Right lobe of liver (tissue), 6 donors: ENCODE measurements at places on chromosomes 5 and 9. TPM values are rescaled to one million over a fixed set of nuclear protein-coding genes. Genes with fewer than 3 reads are reported as not detected.

- H3K4me3 ChIP-seq = peak overlapping the region; percentile 46
- H3K27ac ChIP-seq = no peak overlapping the region
- no peaks in the 10 kb centered on the region for H3K36me3 ChIP-seq
- peak; percentile 74 for DNase-seq
These were observed 79.0 kb downstream of the TLR4 start for GRCh38 chr9:117782931-117783788.

DNA sequence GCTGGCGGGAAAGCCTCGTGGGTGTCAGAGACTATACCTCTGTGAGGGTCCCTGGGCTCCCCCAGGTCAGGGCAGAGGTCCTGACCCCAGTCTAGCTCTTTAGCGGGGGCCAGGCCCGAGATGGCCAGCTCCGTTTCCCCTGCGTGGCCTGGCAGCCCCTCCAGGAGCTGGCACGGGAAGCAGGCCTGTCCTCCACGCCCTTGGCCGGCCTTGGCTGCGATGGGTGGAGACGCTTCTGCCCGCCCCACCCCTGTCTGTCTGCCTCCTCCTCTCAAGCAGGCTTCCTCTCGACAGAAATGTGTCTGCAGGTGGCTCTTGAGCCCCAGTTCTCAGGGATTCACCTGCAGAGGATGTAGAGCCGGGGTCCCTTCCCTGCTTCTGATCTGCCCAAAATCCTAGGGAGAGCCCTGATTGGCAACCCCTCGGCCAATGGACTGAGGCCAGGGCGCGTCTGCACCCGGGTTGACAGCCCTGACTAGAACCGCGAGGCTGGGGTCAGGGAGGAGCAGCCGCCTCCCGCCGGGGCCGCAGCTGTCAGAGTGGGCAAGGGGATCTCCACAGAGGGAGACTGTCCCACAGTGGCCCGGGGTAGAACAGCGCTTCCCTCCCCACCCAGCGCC is 2.6 kb upstream of the GRIN1 start:
- H3K4me1 ChIP-seq = no peaks in the 10 kb centered on the region
- DNase-seq = no peak
- no peak overlapping the region for H3K4me3 ChIP-seq
- no peaks in the 10 kb centered on the region for H3K36me3 ChIP-seq
- no peak overlapping the region for H3K27ac ChIP-seq
- H3K27me3 ChIP-seq = no peaks in the 10 kb centered on the region

DNA sequence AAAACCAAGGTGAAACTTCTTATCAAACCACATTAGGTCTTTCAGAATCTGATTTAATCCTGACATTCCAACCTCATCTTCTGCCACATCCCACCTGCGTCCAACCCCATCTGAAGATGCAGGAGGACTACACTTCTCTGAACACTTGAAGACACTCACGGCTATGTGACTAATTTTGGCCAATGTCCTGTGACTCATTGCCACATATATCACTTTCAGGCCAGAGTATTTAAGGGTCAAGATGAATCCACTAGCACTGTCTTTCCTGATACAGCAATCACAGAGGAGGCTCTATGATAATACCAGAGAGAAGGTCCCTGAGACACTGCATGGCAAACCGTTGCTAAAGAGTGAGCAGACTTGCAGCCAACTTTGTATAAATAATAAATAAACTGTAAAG is 323.4 kb downstream of the NR2F1-AS1 start:
- H3K36me3 ChIP-seq = no peaks in the 10 kb centered on the region
- H3K27ac ChIP-seq = no peak overlapping the region
- H3K4me1 ChIP-seq = no peaks in the 10 kb centered on the region
- DNase-seq = no peak
- no peaks in the 10 kb centered on the region for H3K27me3 ChIP-seq

- H3K4me1 ChIP-seq = no peaks in the 10 kb centered on the region
- H3K4me3 ChIP-seq = no peak overlapping the region
- no peaks in the 10 kb centered on the region for H3K27me3 ChIP-seq
- H3K27ac ChIP-seq = no peak overlapping the region
These were observed 28.3 kb upstream of the STOM start for GRCh38 chr9:121398374-121398773.

DNA sequence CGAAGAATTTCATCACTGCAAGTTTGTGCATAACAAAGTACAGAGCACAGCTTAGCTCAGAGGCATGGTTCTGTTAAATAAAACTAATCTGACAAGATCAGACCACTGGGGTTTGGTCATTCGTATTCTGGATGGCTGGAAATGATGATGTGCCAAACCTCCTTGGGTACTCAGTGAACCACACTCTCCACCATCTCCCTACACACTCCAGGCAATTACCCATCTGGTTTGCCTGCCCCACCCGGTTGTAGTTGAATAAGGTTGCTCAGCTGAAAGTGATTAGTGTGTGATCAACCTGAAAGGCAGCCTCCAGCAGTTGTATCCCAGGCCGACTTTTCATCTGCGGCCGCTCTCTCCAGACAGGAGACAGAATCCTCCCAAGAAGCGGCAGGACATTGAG is 371.4 kb downstream of the TLE1 start:
- no peak overlapping the region for H3K4me3 ChIP-seq
- no peak overlapping the region for H3K27ac ChIP-seq

DNA sequence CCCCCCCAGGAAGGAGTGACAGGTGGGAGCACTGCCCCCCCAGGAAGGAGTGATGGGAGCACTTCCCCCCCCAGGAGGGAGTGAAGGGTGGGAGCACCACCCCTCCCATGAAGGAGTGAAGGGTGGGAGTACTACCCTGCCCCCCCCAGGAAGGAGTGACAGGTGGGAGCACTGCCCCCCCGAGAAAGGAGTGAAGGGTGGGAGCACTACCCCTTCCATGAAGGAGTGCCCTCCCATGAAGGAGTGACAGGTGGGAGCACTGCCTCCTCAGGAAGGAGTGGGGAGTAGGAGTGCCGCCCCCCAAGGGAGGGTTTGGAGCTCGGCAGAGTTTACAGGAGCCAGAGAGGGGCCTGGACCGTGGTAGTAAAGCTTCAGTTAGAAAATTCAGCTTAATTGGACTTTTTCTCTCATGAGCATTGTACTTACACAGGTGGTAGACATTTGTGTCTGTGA is 100.7 kb downstream of the CACNA1B start:
- no peak overlapping the region for H3K27ac ChIP-seq
- H3K4me1 ChIP-seq = no peaks in the 10 kb centered on the region
- H3K27me3 ChIP-seq = no peaks in the 10 kb centered on the region

DNA sequence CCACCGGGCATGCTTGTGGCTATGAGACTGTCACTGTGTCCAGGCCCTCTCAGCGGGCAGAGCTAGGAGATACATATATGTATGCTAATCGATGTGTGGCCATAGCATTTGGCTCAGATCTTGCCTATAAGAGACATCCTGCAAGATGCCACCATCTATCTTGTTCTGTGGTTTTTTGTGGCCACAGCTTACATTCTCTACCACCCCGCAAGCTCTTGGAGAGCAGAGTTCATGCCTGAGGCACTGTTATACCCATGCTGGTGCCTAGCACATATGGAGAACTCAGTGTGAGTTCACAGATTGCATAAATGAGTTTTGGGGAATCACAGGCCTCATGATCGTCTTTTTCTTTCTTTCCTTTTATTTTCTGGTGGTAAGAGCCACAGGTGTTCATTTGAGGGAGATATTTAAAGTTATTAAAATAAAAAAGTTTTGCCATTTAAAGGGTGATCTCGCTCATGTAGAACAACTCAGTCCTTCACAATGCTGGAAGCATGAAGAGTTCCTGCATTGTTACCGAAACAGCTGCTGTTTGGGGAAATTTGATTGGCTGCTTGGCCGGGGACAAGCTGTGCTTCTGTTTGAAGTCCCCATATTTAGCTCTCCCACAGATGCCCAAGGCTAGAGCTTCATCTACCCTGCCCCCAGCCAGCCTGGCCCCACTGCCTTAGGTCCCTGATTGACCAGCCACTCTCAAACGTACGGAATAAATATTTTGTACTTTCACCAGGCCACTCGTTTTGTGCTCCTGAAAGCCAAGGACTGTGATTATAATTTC is 169.2 kb upstream of the MAP1B start:
- H3K27ac ChIP-seq = no peak overlapping the region
- DNase-seq = no peak
- H3K4me3 ChIP-seq = no peak overlapping the region

DNA sequence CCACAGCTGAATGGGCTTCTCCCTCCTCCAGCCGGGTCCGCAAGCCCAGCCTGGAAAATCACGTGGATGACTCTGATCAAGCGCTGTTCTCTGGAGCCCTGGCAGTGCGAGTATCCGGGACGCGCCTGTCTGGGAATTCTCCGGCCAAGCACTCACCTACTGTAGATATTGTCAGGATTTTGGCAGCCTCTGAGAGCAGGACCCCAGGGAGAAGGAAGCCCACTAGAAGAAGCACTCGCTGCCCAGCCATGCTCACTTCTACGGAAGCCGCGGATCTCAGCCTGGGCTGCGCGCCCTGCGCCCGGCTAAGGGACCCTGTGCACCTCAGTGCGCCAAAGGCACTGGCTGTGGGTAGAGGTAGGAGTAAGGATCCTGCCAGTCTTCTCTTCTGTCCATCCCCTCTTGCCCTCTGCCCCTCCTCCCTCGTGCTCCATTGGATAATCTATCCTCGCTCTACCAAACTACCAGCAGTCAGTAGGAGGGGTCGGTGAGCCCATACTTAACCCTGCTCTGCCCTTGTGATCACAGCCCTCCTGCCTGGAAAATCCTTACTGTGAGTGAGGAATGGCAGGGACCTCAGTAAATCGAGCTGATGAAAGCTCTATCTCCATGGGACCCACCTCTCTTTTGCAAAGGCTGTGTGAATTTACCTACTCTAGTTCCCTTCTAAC is at the start of gene UGT3A2:
UGT3A2 (minus strand) TSS at position 343 of the 671 bp plus-strand sequence; CDS start at position 250, 93 bp downstream.
- no peaks in the 10 kb centered on the region for H3K36me3 ChIP-seq
- no peaks in the 10 kb centered on the region for H3K4me1 ChIP-seq
- H3K4me3 ChIP-seq = no peak within 1 kb of the TSS
- no peaks in the 10 kb centered on the region for H3K27me3 ChIP-seq

- H3K4me1 ChIP-seq = peaks cover 45% of the 10 kb centered on the region
- no peak overlapping the region for H3K27ac ChIP-seq
- DNase-seq = no peak
- no peak overlapping the region for H3K4me3 ChIP-seq
- no peaks in the 10 kb centered on the region for H3K27me3 ChIP-seq
- H3K36me3 ChIP-seq = peaks cover 6% of the 10 kb centered on the region
These were observed 7.8 kb downstream of the IL6ST start for GRCh38 chr5:55986931-55987330.

DNA sequence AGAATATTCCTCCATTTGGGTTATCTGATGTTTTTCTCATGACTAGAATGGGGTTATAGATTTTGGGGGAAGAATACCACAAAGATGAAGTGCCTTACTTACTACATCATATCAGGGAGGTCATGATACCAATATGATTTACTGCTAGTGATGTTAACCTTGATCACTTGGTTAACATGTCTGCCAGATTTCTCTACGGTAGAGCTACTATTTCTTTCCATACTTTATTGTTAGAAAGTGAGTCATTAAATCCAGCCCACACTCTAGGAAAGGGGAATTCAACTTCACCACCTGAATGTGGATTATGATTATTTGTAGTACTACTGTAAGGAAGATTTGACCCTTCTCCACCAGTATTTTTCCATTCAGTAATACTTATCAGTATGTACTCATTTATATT is 64.7 kb downstream of the UBE2R2 start:
- H3K36me3 ChIP-seq = no peaks in the 10 kb centered on the region
- no peak for DNase-seq
- H3K4me1 ChIP-seq = peaks cover 3% of the 10 kb centered on the region
- H3K4me3 ChIP-seq = no peak overlapping the region

DNA sequence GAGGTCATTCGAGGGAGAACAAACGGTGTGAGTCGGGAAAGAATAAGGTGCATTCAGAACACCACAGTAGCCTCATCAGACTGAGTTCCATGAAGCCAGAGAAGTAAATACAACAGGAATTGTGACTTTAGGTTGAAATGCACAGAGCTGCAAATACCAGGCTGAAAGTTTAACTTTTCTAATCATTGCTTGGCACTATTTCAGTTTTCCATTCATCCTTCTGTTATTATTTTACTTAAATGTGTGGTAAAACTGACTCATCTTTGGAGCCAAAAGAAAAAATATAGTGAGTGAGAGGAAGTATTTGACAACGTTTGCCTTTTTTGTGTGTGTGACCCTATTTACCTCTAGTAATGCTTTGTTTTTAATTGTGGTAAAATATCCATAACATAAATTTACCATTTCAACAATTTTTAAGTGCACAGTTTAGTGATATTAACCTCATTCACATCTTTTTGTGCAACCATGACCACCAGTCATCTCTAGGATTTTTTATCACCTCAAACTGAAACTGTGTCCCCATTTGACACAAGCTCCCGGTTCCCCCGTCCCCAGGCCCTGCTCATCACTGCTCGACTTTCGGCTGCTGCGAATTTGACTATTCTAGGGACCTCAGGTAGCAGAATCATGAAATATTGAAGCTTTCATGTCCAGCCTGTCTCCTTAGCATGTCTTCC is 166.8 kb downstream of the HSD17B3 start:
- no peaks in the 10 kb centered on the region for H3K27me3 ChIP-seq
- H3K4me1 ChIP-seq = no peaks in the 10 kb centered on the region
- H3K4me3 ChIP-seq = no peak overlapping the region
- no peak for DNase-seq
- no peaks in the 10 kb centered on the region for H3K36me3 ChIP-seq
- no peak overlapping the region for H3K27ac ChIP-seq

DNA sequence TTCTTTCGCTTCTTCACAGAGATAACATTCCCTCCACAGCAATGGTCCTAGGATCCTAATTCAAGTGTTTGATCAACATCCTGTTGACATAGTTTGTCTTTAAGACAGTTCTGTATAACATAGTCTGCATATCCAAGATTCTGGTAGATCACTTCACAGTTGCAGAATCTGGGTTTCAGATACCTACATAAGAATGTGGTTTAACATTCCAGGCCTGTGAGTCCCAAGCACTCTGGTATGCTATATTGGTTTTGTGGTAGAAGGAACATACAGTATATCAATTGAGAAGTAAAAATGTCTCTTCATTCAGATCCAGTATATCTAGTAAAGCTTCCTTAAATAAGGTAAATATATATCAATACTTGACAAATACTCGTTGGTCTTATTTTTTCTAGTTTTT is 914.2 kb upstream of the CDH6 start:
- H3K27ac ChIP-seq = no peak overlapping the region
- no peaks in the 10 kb centered on the region for H3K27me3 ChIP-seq
- DNase-seq = no peak
- H3K4me1 ChIP-seq = no peaks in the 10 kb centered on the region
- no peak overlapping the region for H3K4me3 ChIP-seq

- no peaks in the 10 kb centered on the region for H3K36me3 ChIP-seq
- H3K27ac ChIP-seq = no peak overlapping the region
- no peaks in the 10 kb centered on the region for H3K27me3 ChIP-seq
These were observed 325.6 kb downstream of the ZSWIM6 start for GRCh38 chr5:61657686-61658085.

- H3K27me3 ChIP-seq = no peaks in the 10 kb centered on the region
- H3K27ac ChIP-seq = no peak overlapping the region
- no peak overlapping the region for H3K4me3 ChIP-seq
- no peak for DNase-seq
- H3K36me3 ChIP-seq = peaks cover 26% of the 10 kb centered on the region
These were observed 995 bp upstream of the MSMP start for GRCh38 chr9:35755071-35755470.

Gene PCDHB12
- total RNA-seq = not detected

Gene CLTB
- 73.0 TPM for total RNA-seq

Gene AGGF1
- 15.0 TPM for total RNA-seq

Gene CCL27
- total RNA-seq = not detected

Gene SMIM33
- not detected for total RNA-seq

Gene HMCN2
- total RNA-seq = 1.1 TPM

Gene SPOCK1
- total RNA-seq = 0.15 TPM

Gene SLC6A3
- total RNA-seq = not detected

Gene SHISAL2B
- not detected for total RNA-seq

Gene ADAMTS19
- not detected for total RNA-seq

Gene FGF18
- not detected for total RNA-seq

Gene ADAMTSL1
- 0.98 TPM for total RNA-seq

Gene NPR3
- 0.98 TPM for total RNA-seq

Gene HSD17B3
- total RNA-seq = not detected

Gene EQTN
- total RNA-seq = not detected

Gene PCDHA8
- not detected for total RNA-seq

Gene GFI1B
- total RNA-seq = not detected

Gene SPAAR
- total RNA-seq = 0.49 TPM
